ENCODE measurements at places on chromosomes 3 and 15. TPM values are rescaled to one million over a fixed set of nuclear protein-coding genes. Genes with fewer than 3 reads are reported as not detected.

GRCh38 chr15:52424856-52425431 lies 103.7 kb downstream of the MYO5A start:
- DNase-seq, result peak; percentile 81

Gene C2CD4A
- total RNA-seq, result not detected

Gene SLC38A3
- total RNA-seq, result not detected

DNA sequence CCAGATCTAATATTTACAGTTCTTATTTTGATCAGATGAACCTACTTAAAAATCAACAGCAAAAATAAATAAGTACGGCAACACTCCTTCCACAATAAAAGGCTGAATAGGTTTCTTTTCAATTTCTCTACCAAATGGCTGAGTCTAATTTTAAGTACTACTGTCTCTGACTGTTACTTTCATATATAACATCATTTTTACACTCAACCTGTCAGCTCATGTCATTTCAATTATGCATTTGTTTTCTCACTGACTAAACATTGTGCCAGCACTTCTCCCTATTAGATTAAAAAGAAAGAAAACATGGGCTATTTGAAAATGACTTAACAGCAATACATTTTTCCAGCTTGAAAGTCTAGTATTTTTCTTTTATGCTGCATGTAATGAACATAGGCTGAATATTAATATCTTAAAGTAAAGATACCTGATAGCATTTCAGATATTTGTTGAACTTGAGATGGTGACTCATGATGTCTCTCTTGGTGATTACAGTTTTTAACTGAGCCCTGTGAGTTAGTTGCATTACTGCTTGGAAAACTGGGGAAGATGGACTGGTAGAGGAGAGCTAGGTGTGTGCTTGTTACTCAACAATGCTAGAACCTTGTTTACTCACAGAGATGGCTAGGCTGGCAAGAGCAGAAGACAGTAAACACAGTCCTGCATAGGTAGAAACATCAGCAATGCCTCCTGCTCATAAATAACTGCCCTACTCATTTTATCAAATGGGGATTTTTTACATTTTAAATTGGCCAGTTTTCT lies 73.9 kb downstream of the PEX5L start:
- no peak for DNase-seq

Gene ADGRG7
- not detected for total RNA-seq

- DNase-seq, result no peak
Measured at GRCh38 chr3:181174676-181175233, 185.2 kb upstream of the DNAJC19 start.

GRCh38 chr15:51737522-51738305 lies at the start of gene LYSMD2:
LYSMD2 (minus strand) TSS chr15:51737655; CDS start chr15:51737622, 33 bp downstream.
- no peak for DNase-seq

Data from LHCN-M2 (cell line).